Suppressor macrophage treated with lipopolysaccharide for 4 hours (primary cell): ENCODE measurements at places on chromosomes 2 and 18.

DNA sequence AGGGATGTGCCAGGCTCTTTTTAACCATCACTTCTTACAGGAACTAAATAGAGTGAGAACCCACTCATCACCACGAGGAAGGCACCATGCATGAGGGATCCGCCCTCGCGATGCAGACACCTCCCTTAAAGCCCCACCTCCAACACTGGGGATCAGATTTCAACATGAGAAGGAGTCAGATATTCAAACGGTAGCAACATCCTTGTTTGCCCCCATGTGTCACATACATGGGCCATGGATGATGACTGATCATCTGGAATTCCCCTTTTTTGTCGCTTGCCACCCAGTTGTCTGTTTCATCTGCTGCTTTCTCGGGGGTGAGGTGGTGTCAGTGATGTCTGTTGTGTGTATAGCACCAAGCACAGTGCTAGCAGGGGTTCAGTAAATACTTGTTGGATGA lies 57.9 kb downstream of the NCK2 start:
- DNase-seq, result peak; percentile 71

DNA sequence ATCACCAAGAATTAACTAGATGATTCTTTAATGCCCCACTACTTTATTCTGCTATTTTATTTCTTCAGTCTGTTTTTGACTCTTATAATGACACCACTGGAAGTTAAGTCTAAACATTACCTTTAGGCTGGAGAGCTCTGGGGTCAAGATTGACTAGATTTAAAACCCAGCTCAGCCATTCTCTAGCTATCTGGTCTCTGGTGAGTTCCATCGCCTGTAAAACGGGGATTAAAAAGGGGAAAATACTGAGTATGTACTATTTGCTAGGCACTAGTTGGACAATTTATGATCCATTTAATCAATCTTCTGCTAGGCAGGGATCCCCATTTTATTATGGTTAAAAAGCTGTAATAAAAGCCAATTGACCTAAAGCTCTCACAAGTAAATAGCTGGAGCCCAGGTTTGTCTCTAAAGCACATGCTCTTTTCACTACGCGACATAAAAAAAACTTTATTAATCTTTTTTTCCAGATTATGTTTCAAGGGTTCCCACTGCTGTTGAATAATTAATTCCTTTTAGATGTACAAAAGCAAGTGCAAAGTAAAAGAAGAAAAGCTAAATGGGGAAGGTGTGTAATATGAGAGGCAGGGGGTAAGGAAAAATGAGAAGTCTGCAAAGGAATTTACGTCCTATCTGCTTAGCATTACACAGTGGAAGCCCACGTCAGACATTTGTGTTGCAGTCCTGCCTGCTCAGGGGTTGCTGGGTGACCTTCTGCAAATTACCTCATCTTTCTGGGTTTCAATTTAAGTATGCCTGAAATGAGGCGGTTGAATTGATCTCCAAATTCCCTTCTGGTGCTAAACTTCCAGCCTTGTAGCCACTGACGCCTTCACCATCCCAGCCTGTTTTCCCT lies 918 bp upstream of the NABP1 start:
- DNase-seq, result peak; percentile 85

DNA sequence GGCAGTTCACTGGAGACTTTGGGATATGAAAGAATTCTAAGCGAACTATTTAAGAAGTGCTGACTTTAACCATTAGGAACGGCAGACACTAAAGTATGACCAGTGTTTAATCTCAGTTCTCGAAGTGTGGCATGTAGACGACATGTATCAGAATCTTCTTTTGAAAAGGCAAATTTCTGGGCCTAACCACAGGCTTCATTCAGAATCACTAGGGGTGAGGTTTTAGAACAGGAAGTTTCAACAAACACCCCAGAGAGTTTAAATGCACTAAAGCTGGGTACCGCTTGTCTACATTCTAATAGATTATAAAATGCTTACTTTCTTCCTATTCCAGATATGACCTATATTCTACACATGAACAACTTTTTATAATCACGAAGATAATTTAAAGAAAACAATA lies 180.3 kb downstream of the ANKRD44 start:
- no peak for DNase-seq

DNA sequence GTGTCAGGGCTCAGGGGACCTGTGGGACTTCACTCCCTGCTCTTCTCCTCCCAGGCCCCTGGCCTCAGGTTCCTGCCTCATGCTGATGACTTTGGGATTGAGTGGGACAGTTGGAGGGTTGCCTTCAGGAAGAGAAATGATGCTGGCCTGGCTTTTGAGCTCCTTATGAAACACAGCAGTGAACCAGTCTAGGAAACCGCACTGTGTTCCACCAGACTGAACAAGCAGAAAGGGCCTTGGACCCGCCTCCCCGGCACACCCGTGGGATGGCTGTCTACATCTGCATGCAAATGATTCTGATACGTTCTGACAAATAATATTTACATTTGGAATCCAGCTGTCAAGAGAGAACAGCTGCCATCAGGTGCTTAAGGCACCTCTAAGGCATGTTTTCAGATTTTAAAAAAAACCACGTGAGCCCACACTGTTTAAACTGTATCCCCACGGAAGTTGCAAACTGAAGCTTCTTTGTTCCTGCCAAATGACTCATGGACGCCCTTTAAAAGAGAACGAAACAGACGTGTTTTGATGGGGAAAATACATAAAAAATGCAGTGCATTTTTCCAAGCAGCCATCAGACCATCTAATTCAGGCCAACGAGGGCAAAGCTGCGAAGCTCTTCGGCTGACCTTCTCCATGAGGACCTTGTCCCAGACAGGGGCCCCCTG lies 27.6 kb upstream of the ASAP2 start:
- no peak for DNase-seq

DNA sequence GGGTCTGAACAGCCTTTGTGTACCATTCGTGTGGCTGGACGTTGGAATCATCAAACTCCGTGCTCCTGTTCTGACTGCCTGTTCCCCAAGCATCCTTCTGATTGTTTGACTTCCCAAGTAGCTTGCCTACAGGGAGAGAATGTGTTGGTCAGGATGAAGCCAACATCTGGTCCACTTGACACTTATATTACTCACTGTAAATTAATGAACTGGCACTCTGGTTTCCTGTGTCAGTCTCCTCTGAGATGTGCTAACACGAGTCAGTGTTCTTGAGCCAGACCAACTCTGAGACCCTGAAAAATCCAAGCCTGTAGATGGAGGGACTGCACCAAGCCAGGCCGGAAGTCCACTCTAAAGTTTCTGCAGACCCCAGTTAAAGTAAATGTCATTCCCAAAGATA lies 440.9 kb downstream of the ZNF516 start:
- no peak for DNase-seq

DNA sequence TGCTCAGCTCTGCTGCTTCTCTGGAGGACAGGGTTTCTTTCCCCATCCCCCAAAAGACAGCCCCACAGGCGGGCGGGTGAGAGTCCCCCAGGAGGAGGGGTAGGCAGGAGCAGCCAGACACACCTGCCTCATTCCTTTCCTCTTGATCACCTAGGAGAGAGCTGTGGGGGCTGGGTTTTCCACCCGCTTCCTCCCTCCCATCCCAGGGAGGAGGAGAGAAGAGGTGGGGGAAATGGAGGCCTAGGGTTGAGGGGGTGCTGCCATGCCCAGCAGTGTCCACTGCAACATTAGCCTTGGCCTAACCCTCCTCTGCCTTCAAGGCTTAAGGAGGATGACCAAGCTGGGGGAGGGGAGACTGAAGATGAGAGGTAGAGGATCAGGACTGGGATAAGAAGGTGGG lies 14.7 kb downstream of the WNT10A start:
- no peak for DNase-seq

GRCh38 chr2:221107424-221107823 lies 464.7 kb downstream of the EPHA4 start:
- no peak for DNase-seq

DNA sequence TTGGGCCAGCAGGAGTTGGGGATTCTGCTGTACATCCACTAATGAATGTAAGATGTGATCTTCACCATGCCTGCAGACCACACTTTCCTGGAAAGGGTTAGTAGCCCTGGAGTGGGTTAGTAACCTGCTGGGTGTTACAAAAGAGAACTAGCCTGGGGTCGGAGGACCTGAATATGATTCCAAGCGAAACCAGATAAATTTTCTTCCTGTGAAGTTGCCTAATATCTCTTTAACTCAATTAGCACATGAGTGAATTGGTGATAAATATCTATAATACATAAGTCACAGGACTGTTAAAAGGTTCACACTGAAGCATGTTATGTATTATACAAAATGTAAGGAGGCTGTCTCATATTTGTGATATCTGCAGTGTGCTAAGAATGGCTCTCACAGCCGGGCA lies 291.0 kb downstream of the CNTNAP5 start:
- no peak for DNase-seq

GRCh38 chr2:204027091-204027490 lies 90.5 kb downstream of the ICOS start:
- DNase-seq, result no peak

GRCh38 chr2:6823111-6823510 lies 42.6 kb downstream of the CMPK2 start:
- DNase-seq, result no peak

DNA sequence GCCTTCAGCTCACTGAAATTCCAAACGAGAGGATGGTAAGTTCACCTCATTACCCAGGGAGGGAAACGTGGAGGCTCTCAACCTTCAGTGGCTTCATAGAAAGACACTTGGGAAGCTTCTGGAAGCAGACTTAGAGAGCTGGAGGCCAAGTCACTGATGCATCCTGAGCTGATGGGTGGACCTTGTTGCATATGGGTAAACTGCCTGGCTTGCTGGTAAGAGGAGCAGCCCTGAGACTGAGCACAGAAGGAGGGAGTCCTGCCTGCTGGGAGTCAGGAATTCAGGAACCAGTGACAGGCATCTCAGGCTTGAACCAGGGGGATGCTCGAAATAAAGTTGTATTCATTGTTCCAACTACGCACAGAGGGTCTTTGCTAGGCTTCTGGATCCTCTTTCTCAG lies 66.5 kb upstream of the NPAS2 start:
- no peak for DNase-seq
